ENCODE measurements at places on chromosomes 12 and 14.
A peak's percentile ranks its signal among the peaks of the same experiment; 100 is the strongest.

GRCh38 chr12:50659260-50659659 lies 104.6 kb upstream of the ATF1 start:
- no peak for DNase-seq

- no peak for DNase-seq
These were observed 35.3 kb downstream of the PSMC1 start for GRCh38 chr14:90291699-90292098.

DNA sequence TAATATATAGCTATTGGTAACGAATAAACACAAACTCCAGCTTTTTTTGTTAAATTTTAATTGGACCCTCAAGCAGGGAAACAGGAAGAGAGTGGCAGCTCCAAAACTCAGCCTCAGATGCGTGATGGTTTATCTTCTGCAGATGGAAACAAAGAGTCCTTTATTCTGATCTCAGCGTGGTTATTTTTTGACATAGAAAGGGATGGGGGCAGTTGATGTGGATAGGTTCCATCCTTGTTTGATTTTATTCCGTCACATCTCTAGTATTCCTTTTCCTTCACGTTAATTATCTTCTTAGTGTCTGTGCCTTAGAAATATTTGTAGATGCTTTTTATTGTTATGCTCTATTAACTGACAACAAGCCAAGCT lies 447.6 kb upstream of the SEL1L start:
- no peak for DNase-seq

- no peak for DNase-seq
These were observed 78.5 kb downstream of the VCPKMT start for GRCh38 chr14:50037852-50038251.

DNA sequence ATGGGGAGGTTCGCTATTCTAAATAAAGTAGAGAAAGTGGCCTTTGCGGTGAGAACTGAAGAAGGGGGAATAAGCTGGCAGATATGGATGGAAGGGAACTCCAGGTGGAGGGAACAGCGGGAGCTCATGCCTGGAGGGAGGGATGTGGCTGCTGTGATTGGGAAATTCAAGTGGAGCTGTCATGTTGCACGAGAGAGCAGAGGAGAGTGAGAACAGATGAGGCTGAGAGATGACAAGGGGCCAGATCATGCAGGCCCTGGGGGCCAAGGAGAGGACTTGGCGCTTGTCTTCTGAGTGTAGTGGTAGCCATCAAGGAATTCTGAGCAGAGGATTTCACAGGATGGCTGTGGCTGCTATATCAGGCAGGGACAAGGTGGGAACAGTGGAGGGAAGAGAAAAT lies 35.0 kb downstream of the TGFB3 start:
- DNase-seq: no peak

- no peak for DNase-seq
These were observed 204.3 kb downstream of the AEBP2 start for GRCh38 chr12:19643635-19644034.

GRCh38 chr14:97080991-97081390 lies 283.8 kb downstream of the VRK1 start:
- DNase-seq: no peak

GRCh38 chr14:64293976-64294671 lies at the start of gene ESR2:
Gene ESR2, minus strand, starts transcription at chr14:64294371. Its CDS starts 11,386 bp downstream, at chr14:64282985.
- no peak for DNase-seq

GRCh38 chr14:51563560-51563959 lies 88.2 kb upstream of the FRMD6 start:
- no peak for DNase-seq

DNA sequence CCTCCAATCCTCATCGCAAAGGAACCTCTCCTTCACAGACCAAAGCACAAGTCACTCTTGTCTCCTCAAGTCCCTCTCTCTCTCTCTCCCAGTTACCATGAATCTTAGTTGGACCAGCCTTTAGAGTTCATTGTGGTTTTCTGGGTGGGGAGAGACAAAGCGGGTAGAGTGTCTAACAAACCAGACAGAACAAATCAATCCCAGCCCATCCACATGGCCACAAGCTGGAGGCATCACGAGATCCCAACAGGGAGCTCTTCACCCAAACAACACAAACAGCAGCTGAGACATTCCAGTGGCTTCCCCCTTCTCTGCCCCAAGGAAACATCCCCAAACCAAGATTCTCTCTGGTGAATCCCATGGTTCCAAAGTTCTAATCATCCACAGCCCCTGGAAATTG lies 22.4 kb downstream of the ACTN1 start:
- no peak for DNase-seq

DNA sequence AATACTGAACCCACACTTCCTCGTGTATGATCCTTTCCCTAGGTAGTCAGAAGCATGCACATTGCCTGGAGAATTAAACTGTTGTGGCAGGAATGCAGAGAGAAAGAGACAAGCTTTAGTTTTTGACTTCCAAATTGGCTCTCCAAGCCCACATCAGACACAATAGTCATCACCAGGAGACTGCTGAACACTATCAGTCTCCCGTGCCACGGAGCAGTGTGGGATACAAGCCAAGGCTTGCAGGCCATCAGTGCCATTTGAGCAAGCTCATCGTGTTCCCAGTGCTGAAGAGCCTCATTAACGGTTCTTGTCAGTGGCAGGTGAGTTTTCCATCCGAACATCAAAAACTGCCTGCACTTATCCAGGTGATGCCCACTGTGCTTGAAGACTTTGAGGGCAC lies 410.8 kb downstream of the NAV3 start:
- DNase-seq: no peak

GRCh38 chr12:80829767-80830166 lies 108.0 kb downstream of the LIN7A start:
- DNase-seq: no peak

GRCh38 chr14:90573385-90574105 lies 176.7 kb downstream of the CALM1 start:
- DNase-seq: no peak

- peak; percentile 55 for DNase-seq
These were observed 20.4 kb upstream of the ATP5MC2 start for GRCh38 chr12:53696285-53696654.

DNA sequence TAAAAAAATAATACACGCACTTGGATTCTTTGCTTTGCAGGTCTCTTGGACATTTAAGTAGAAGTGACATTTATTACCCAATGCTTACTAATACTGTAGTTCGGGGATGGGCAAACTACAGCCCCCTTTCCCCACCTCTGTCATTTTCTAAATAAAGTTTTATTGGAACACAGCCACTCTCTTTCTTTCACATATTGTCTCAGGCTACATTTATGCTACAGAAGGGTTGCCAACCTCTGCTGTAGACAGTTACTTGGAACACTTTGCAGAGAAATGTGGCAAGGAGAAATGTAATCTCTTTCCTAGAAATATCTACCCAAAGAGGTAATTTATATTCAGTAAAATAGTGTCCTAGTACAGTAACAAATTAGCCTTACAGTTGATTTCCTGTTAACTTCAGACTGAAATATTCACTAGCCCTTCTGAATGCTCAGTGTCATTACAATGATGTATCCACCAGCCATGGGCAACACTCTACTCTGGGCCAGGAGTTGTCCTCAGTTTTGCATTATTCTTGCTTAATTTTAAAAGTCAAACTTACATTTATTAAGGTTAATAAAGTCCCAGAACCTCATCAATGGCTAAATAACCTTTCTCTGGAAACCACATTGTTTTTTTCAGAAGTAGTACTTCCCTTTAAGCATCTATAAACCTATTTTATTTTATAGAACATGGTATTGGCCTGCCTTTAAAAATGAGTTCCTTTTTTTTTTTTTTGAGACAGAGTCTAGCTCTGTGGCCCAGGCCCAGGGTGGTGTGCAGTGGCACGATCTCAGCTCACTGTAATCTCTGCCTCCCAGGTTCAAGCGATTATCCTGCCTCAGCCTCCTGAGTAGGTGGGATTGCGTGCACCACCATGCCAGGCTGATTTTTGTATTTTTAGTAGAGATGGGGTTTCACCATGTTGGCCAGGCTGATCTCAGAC lies 269.6 kb upstream of the AMIGO2 start:
- no peak for DNase-seq

DNA sequence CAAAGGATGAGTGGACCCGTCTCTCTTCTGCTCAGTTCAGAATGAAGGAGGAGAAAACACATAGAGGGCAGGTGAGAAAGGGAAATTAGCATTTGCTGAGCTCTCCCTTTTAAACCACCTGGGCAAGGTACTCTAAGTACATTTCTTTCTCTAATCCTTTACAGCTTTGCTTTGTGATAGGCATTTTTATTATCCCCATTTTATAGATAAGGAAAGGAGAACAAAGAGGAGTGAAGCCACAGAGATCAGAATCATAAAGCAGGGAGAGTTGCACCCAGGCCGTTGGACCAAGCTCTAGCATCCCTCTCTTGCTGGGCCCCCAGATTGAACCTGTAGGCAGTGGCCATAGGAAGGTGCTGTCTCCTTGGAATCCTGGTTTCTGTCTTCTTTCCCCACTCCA lies 47.0 kb downstream of the VCPKMT start:
- DNase-seq: no peak

DNA sequence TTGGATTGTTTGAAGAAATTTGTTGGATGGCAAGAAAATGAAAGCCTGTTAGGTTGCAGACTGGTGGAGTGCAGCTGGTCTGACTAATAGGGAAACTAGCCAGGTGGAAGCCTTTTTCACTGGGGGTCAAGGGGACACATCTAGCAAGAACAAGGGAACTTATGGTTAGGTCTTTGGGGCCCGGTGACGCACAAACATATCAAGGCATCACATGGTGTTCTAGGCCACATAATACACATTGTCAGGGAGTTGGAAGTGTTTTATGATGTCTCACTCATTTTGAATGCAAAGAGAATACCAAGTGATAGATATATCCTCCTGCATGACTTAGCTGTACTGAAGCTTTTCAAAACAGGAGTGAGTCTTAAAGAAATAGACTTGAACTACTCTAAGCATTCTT lies 351.2 kb downstream of the KCNH5 start:
- DNase-seq: peak; percentile 35

DNA sequence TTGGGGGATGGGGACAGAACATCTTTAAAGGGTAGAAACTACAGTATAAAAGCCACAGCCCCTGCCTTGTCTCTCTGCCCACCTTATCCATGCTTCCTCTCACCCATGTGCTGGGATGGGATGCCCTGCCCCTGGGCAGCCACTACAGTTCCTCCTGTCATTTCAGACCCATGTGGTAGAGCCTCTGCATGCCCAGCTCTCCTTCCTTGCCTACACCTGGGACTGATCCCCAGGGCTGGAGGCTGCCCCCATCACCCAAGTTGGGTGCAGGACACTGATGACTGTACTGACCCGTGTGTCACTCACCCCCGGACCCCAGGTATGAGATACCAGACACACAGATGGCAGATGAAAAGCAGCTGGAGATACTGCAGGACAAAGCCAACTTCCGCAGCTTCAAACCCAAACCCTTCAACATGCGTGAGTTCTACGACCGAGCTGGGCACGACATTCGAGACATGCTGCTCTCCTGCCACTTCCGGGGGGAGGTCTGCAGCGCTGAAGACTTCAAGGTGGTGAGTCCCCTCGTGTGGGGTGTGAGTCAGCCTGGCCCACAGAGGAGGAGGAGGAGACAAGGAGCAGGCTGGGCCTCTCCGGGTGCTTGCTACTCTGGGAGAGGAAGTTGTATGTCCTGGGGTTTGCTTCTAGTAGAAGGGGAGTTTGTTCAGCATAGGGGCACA lies 2.2 kb downstream of the ASIC1 start:
- no peak for DNase-seq

DNA sequence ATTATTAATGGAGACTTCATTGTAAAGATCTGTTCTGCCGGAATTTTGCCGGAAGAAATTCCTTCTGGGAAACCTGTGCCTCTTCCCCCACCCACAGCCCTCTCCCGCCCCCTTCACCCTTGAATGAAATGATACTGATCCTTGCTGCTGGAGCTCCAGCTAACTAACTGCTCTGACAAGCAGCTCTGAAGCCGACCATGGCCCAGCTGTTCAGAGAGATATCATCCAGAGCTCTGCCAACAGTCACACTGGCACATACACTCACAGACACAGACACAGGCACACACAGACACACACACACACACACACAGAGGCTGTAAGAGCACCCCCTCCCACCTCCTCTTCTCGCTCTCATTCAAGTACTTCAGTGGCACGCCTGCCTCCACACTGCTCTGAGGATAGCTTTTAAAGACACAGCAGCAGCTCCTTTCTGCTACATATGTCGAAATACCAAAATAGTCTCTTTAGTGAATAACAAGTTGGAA lies 88.6 kb downstream of the R3HDM2 start:
- DNase-seq: peak; percentile 41

DNA sequence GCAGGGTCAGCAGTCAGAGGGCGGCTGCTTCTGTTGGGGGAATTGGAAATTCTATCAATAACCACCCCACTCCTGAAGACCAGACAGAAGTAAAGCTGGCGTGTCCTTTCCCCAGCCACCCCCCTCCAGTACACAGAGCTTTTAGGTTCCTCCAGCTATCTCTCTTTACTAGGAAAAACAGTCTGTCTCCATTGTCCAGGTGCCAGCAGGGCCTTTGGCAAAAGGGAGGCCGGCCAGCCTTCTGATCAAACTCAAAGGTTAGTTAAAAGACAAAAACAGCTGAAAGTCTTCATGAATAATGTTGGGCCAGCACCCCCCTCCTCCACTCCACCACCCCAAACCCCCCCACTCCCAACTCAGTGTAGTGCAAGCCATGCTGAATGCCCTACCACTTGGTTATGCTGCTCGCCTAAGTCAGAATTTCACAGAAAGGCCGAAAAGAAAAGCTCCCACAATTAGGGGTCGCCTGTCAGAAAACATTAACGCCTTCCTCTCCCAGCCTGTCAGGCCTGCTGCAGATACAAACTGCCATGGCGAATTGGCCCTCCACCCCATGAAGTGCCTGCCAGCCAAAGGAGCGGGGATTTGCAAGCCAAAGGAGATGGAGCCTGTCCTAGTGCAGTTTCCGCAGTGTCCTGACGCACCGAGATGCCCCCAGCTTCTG lies 8.9 kb downstream of the ASCL1 start:
- DNase-seq: no peak

GRCh38 chr12:612293-612692 lies 51.0 kb downstream of the NINJ2 start:
- DNase-seq: no peak

DNA sequence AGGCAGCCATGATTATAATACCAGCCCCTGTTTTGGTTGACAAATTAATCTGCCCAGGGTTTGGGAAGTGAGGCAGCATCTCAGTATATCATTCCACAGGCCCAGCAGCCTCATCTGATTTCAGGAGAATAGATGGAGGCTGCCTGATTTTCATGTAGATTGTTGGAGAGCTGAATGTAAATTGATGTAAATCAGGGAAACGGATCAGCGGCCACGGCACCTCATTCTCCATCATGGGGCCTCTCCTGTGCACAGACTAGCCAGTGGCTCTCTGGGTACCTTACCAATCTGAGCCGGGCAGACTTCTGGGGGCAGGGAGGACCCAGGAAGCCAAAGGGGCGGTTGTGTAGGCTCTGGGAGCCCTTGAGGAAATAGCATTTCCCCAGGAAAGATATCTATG lies 63.7 kb upstream of the GSC start:
- no peak for DNase-seq

GRCh38 chr14:76687611-76688382 lies 73.5 kb upstream of the VASH1 start:
- peak; percentile 3 for DNase-seq

- peak; percentile 80 for DNase-seq
These were observed at the start of gene SLC6A15 for GRCh38 chr12:84912198-84913128. Gene SLC6A15, minus strand, starts transcription at chr12:84912799. Its CDS starts 20,679 bp downstream, at chr12:84892120.

- DNase-seq: no peak
These were observed 15.9 kb downstream of the SMOC1 start for GRCh38 chr14:69895109-69895508.

GRCh38 chr14:87494010-87494409 lies 499.0 kb downstream of the GALC start:
- DNase-seq: no peak
